D721Med (cell line): ENCODE measurements at places on chromosomes 4 and X.

- DNase-seq: no peak
These were observed 88.2 kb downstream of the RBM46 start for GRCh38 chr4:154869301-154869700.

- no peak for DNase-seq
These were observed 393.8 kb upstream of the GRID2 start for GRCh38 chr4:91909963-91910362.

DNA sequence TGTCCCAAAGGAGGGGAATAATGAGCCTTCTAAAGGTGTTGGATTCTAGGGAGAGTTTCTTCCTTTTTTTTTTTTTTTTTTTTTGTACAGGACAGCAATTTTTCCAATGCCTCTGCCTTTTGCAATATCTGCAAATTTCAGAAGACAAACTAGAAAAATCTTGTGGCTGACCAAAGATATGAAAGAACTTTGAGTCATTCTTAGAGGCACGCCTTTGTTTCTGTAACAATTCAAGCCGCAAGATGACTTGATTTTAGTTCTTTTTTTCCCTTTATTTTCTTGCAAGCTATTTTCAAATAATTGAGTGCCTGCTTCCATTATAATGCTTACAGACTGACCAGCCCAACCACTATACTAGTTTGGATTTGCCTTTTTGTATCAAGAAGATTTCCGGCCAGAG, 47.6 kb upstream of the UXT start:
- no peak for DNase-seq

DNA sequence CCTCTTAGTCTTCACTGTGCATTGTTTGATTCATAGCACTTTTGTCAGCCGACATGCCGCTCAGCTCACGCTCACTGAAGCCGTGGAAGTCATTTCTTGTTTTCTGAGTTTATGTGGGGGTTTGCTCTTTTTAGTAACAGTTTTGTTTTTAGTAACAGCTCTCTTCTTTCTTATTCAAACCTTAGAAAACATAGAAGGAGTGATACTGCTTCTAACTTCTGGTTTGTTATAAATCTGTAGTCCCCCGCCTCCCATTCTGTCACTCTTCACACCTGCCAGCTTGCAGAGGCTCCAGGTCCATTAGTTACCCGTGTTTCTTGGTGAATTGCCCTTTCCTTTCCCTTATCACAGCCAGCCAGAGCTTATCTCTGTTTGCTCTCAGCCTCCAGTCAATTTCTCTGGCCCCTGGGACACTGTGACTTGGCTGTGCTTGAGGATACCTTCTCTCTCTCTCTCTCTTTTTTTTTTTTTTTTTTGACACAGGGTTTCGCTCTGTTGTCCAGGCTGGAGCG, 50.5 kb downstream of the GRK4 start:
- DNase-seq: no peak

DNA sequence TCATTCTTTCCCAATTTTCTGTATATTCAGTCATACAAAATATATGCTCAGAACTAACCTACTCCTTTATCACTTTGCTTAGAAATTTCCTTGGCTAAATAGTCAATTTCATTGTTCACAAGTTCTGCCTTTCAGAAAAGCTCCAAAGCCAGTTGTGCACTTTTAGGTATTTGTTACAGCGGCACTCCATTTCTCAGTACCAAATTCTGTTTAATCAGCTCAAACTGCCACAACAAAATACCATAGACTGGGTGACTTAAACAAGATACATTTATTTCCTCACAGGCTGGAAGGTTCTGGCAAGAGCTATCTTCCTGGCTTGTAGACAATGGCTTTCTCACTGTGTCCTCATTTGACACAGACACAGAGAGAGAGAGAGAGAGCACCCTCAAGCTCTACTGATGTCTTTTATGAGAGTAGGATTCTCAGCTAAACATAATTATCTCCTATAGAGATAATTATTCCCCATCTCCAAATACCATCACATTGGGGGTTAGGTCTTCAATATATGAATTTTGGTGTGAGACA, 188.8 kb upstream of the FSTL5 start:
- no peak for DNase-seq

DNA sequence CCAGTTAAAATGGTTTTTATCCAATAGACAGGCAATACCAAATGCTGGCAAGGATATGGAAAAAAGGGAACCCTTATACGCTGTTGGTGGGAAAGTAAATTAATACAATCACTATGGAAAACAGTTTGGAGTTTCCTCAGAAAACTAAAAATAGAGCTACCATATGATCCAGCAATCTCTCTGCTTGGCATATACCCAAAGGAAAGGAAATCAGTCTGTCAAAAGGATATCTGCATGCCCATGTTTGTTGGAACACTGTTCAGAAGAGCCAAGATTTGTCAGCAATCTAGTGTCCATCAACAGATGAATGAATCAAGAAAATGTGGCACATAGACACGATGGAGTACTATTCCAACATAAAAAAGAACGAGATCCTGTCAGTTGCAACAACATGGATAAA, 91.0 kb upstream of the SH3RF1 start:
- DNase-seq: no peak

- DNase-seq: no peak
These were observed 9.4 kb upstream of the KIAA0232 start for GRCh38 chr4:6773106-6773505.
